Lower lobe of right lung (tissue), 2 donors: ENCODE measurements at places on chromosomes 7 and 10. TPM values are rescaled to one million over a fixed set of nuclear protein-coding genes. Genes with fewer than 3 reads are reported as not detected.

GRCh38 chr7:128163473-128163872 lies 77.6 kb upstream of the LEP start:
- H3K27me3 ChIP-seq, result peaks cover 65% of the 10 kb centered on the region
- H3K4me1 ChIP-seq, result peaks cover 20% of the 10 kb centered on the region
- no peak for DNase-seq
- H3K27ac ChIP-seq, result no peak overlapping the region
- H3K36me3 ChIP-seq, result no peaks in the 10 kb centered on the region

METTL27 gene
- total RNA-seq, result 4.0 TPM

- H3K27ac ChIP-seq, result no peak overlapping the region
- H3K4me1 ChIP-seq, result no peaks in the 10 kb centered on the region
- no peak for DNase-seq
- H3K36me3 ChIP-seq, result no peaks in the 10 kb centered on the region
- H3K27me3 ChIP-seq, result no peaks in the 10 kb centered on the region
- H3K4me3 ChIP-seq, result no peak overlapping the region
These were observed 548.7 kb upstream of the GALNT17 start for GRCh38 chr7:70582927-70583895.

DNA sequence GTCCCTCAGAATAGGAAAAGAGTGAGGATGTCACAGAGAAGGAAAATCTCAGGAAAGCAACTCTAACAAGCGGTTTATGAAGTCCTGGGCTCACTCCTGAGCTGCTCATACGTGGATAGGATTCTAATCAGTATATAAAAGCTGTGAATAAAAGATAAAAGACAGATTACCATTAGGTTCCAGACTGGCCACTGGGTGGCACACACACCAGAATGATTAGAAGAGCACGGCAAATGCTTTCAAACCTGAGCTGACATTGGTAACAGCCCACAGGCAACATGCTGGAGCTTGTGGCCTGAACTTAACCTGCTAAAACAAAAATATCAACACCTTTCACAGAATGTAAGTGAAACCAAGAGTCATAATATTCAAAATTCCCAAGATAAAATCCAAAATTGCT lies 370.8 kb downstream of the GRID1 start:
- no peaks in the 10 kb centered on the region for H3K27me3 ChIP-seq
- no peaks in the 10 kb centered on the region for H3K36me3 ChIP-seq

DNA sequence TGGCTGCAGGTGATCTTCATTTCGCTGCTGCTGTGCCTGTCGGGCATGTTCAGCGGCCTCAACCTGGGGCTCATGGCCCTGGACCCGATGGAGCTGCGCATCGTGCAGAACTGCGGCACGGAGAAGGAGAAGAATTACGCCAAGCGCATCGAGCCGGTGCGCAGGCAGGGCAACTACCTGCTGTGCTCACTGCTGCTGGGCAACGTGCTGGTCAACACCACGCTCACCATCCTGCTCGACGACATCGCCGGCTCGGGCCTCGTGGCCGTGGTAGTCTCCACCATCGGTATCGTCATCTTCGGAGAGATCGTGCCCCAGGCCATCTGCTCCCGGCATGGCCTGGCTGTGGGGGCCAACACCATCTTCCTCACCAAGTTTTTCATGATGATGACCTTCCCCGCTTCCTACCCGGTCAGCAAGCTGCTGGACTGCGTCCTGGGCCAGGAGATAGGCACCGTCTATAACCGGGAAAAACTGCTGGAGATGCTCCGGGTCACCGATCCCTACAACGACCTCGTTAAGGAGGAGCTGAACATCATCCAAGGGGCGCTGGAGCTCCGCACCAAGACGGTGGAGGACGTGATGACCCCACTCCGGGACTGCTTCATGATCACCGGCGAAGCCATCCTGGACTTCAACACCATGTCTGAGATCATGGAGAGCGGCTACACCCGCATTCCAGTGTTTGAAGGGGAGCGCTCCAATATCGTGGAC lies 1.3 kb downstream of the CNNM2 start:
- no peaks in the 10 kb centered on the region for H3K36me3 ChIP-seq
- DNase-seq, result peak; percentile 60
- peak overlapping the region; percentile 98 for H3K4me3 ChIP-seq
- H3K27ac ChIP-seq, result no peak overlapping the region

BHLHA15 gene
- 1.2 TPM for total RNA-seq

DNA sequence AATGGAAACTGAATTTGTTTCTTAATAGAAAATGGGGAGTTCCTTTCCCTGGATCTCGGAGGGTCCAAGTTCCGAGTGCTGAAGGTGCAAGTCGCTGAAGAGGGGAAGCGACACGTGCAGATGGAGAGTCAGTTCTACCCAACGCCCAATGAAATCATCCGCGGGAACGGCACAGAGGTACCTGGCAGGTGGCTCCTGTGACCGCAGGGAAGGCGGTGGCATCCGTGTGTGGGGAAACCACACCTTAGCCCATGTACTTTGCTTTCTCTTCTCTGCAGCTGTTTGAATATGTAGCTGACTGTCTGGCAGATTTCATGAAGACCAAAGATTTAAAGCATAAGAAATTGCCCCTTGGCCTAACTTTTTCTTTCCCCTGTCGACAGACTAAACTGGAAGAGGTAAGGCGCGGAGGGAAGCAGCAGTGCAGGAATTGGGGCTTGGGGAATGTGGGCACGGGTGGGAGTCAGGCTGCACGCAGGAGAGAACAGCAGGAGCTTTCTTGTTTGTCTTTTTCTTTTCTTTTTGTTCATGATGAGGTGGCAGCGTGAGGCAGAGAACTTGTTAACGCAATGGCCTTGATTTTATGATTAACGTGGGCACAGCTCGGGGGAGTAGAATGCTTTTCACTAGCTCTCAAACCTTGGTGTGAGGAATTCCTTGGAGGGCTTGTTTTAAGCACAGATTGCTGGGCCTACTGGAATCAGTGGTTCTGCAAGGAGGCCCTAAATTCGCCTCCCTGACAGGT lies 12.8 kb downstream of the HKDC1 start:
- DNase-seq, result no peak
- H3K4me1 ChIP-seq, result peaks cover 12% of the 10 kb centered on the region
- no peaks in the 10 kb centered on the region for H3K27me3 ChIP-seq
- H3K36me3 ChIP-seq, result no peaks in the 10 kb centered on the region

DNA sequence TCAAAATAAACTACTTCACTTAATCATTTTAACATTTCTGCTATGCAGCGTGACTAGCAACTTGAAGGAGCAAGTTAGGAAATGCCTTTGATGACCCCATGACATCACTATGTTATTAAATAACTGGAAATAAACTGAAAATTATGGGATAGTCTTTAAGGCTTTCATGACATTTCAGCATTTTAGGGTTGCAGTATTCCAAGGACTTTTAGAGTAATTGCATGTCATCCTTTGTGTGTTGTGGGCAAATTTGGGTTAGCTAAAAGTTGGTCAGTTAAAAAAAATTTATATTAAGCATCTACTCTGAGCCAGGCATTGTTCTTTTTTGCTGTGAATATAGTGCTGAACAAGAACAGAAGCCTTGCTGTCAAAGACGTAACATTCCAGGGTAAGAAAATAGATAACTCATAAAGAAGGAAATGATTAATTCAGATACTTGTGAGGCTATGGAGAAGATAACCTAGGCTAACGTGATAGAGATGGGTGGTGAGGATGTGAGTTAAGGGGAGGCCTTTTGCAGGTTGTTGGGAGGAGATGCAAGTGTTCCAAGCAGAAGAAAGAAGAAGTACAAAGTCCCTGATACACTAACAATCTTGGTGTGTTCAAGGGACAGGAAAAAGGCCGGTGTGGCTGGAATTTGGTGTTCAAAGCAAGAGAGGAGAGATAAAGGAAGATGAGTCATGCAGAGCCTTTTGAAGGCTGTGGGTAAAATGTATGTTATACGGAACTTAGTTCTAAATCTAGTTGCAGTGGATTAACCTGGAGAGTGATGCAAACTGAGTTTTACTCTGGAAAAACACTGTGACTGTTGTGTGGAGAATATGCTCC lies 610.2 kb downstream of the AUTS2 start:
- no peaks in the 10 kb centered on the region for H3K27me3 ChIP-seq
- H3K4me3 ChIP-seq, result no peak overlapping the region
- no peak overlapping the region for H3K27ac ChIP-seq

UCMA gene
- not detected for total RNA-seq

C10orf143 gene
- 3.7 TPM for total RNA-seq

CYP3A5 gene
- total RNA-seq, result 15.5 TPM

DNA sequence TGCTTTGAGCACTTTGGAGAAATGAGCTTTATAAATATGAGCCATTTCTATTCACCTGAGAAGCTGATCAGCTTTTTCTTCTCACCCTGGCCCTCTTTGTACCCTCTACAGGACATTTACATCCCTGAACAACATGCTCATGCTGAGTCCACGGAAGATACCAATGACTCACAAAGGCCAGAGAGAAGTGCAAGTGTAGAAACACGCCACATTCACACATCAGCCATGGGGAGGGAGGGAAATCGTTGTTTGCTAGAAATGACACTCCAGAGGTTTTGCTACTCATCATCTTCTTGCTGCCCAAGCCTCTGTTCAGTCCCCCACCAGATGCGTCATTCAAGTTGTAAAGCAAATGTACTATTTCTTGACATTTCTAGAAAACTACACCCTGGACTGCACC lies 2.8 kb upstream of the UCN3 start:
- no peaks in the 10 kb centered on the region for H3K36me3 ChIP-seq
- no peak overlapping the region for H3K27ac ChIP-seq
- H3K4me1 ChIP-seq, result no peaks in the 10 kb centered on the region
- peaks cover 7% of the 10 kb centered on the region for H3K27me3 ChIP-seq

DNA sequence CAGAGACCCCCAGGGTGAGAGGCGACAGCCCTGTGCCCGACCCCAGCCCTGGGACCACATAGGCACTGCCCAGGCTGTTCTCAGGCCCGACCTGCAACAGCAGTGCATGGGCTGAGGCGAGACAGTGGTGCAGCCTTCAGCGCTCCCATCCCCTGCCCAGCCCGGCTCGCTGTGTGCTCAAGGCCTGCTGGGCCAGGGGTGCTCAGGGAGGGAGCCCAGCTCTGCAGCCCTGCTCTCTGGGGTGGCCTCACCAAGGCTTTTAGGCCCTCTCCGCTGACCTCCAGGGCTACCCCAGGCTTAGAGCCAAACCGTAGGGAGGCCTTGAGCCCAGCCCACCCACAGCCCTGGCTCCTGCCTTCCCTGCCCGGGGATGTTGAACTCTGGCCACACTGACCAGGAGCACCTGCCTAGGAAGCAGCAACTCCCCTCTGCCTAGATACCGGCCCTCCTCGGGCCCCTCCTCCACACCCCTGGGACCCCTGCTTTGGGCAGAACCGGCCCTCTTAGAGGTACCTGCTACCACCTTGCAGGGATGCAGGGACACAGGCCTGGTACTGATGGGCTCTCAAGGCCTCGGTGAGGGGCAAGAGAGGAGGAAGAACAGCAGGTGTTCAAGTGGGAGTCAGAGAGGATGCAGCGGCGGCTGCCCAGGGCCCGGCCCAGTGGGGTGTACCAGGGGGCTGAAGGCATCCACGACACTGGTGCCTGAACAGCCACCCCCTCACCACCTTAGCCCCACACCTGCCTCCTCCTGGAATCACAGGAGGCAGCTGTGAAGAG lies 231.5 kb downstream of the ELFN1 start:
- no peak overlapping the region for H3K27ac ChIP-seq
- DNase-seq, result peak; percentile 32
- no peaks in the 10 kb centered on the region for H3K27me3 ChIP-seq
- H3K36me3 ChIP-seq, result peaks cover 15% of the 10 kb centered on the region
- H3K4me1 ChIP-seq, result no peaks in the 10 kb centered on the region
- no peak overlapping the region for H3K4me3 ChIP-seq

GRCh38 chr10:122688293-122688989 lies 11.2 kb downstream of the C10orf120 start:
- H3K27me3 ChIP-seq, result no peaks in the 10 kb centered on the region
- H3K4me1 ChIP-seq, result no peaks in the 10 kb centered on the region
- DNase-seq, result no peak
- no peak overlapping the region for H3K27ac ChIP-seq

GRCh38 chr10:33419311-33419710 lies 84.8 kb upstream of the NRP1 start:
- no peak for DNase-seq
- no peaks in the 10 kb centered on the region for H3K4me1 ChIP-seq
- H3K4me3 ChIP-seq, result no peak overlapping the region

AGR2 gene
- 93.0 TPM for total RNA-seq

DPP6 gene
- total RNA-seq, result 0.71 TPM

MUC3A gene
- total RNA-seq, result 1.7 TPM

DNA sequence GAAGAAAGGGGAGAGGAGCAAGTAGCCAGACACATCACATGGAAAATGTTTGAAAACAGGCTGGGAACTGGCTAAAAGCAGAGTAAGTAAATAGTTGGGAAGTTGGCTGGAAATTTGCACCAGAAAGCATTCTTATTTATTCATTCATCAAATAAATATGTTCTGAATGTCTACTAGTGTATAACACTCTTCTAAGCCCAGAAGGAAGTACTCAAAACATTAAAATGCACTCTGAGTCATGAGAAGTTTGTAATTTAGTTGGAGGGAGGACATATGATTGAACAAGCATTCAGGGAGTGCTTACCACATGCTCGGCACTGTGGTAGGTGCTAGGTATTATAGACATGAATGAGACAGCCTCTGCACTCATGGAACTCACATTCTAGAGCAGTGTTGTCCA lies 37.0 kb upstream of the CNNM1 start:
- H3K27ac ChIP-seq, result no peak overlapping the region
- no peak for DNase-seq
- H3K27me3 ChIP-seq, result peaks cover 3% of the 10 kb centered on the region

DNA sequence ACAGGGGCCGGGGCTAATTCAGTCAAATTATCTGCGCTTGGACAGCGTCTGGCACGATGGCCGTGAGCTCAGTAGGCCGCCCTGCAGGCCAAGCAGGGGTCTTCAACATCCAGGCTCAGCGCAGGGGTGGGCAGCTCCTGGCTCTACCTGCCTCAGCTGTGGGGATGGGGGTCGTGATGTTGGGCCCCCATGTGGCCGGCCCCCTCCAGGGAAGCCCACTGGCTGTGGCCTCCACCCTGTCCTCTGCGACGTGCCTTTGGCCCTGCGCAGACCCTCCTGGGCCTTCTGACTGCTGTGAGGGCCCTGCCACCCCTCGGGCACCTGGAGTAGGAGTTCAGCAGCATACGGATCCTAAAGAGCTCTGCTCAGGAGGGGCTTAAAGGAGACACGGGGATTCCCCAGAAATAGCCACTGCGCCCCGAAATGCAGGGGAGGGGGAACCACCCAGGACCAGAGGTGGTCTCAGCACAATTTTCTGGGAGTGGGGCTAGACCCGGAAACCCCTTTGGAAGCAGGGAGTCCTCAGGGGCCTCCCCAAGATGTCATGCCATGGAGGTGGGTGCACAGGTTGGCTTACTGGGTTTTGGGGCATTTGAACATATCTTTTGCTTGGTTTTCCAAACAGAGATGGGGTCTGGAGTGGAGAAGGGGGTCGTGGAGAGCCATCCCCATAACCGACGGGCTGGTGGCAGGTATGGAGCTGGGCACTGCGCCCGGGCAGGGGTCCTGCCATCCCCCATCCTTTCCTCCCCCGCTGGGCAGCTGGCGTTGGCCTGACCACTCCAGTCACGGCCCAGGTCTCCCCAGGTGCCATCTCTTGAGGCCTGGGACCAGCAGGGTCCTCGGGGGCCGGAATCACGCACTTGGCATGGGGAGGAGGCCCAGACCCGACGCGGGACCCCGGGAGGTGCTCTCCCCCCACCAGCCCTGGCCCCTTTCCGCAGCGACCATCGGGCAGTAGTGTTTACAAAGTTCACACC lies 4.0 kb upstream of the ADAP1 start:
- H3K4me3 ChIP-seq, result no peak overlapping the region
- peaks cover 13% of the 10 kb centered on the region for H3K27me3 ChIP-seq
- peak; percentile 32 for DNase-seq
- peaks cover 23% of the 10 kb centered on the region for H3K4me1 ChIP-seq
- H3K27ac ChIP-seq, result no peak overlapping the region
- H3K36me3 ChIP-seq, result no peaks in the 10 kb centered on the region
